ENCODE measurements at places on chromosomes 12 and 14. TPM values are rescaled to one million over a fixed set of nuclear protein-coding genes. Genes with fewer than 3 reads are reported as not detected.

DNA sequence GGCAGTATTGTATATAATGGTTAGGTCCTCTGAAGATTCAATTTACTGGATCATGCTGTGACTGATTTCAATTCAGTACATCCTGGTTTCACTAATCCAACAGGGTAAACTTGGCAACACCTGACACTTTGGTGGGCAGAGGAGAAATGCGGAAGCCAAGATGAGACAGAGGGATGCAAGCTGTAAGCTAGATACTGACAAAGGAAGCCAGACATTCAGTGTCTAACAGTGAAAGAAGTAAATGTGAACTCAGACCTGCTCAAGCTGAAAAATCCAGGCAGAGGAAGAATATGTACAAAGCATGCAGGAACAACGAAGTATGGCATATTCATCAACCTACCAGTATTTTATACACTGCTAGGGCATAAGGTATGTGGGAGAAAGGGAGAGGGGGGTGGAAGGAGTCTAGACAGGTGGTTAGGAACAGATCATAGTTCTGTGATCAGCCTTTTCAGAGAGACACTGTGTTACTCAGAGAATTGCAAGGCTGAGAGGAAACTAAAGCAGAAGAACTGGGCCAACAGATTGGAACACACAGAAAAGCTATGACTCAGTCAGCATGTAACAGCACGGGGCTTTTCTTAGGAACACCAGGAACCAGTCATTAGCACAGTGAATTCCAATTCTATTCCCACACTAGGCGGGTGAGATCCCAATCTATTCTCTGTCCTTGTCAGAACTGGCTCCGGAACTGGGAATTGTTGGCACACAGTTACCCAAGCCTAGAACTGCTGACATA lies 40.3 kb downstream of the NELL2 start:
- DNase-seq = no peak

- DNase-seq = no peak
Observed at GRCh38 chr12:53078425-53079225, 565 bp downstream of the SPRYD3 start.

- DNase-seq = no peak
Observed at GRCh38 chr14:54555651-54556050, 11.3 kb upstream of the SAMD4A start.

- no peak for DNase-seq
Observed at GRCh38 chr12:132649226-132649945, 30.8 kb downstream of the P2RX2 start.

GRCh38 chr12:104665296-104665695 lies 208.5 kb downstream of the CHST11 start:
- no peak for DNase-seq

- DNase-seq = no peak
Observed at GRCh38 chr12:89840162-89840922, 131.7 kb upstream of the ATP2B1 start.

GRCh38 chr14:41607966-41608663 lies 1.4 kb downstream of the LRFN5 start:
- no peak for DNase-seq

- no peak for DNase-seq
Observed at GRCh38 chr12:121448771-121449315, 48.9 kb downstream of the RNF34 start.

- no peak for DNase-seq
Observed at GRCh38 chr14:63752449-63753169, 24.7 kb upstream of the SGPP1 start.

DNA sequence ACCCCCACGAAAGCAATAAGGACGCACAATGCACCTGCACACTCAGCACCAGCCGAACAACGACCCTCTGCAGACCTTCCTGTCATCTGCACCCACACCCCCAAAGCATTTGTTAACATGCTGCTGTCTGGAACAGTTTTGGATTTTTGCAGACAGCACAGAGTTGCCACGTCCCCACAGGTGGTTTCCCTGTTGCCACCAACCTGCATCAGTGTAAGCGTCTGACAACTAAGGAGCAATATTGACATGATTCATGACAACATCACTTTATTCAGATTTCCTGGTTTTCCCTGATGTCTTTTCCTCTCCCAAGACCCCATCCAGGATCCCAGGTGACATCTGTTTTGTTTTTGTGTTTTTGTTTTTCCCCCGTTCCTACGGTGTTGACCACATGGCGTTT lies 150.7 kb upstream of the C14orf180 start:
- no peak for DNase-seq

DNA sequence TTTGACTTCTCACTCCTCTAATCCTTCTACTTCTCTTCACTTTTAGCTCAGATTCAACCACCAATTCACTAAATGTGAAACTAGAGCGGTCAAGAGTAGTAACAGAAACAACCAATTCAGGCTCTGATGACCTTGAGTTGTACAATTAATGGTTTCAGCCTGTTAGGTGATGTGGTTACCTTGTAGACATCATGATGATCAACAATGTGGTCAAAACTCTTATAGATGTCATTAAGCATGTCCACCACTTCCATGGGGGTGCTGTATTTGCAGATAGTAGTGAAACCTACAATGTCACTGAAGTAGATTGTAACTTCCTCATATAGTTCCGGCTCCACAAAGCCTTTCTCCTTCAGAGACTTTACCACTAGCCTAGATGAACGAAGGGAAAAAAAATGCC lies 54.1 kb upstream of the PLBD1 start:
- DNase-seq = no peak

GRCh38 chr14:105448706-105449111 lies 25.9 kb upstream of the CRIP2 start:
- DNase-seq = peak; percentile 60

- no peak for DNase-seq
Observed at GRCh38 chr14:36256126-36256801, 64.2 kb downstream of the MBIP start.

DNA sequence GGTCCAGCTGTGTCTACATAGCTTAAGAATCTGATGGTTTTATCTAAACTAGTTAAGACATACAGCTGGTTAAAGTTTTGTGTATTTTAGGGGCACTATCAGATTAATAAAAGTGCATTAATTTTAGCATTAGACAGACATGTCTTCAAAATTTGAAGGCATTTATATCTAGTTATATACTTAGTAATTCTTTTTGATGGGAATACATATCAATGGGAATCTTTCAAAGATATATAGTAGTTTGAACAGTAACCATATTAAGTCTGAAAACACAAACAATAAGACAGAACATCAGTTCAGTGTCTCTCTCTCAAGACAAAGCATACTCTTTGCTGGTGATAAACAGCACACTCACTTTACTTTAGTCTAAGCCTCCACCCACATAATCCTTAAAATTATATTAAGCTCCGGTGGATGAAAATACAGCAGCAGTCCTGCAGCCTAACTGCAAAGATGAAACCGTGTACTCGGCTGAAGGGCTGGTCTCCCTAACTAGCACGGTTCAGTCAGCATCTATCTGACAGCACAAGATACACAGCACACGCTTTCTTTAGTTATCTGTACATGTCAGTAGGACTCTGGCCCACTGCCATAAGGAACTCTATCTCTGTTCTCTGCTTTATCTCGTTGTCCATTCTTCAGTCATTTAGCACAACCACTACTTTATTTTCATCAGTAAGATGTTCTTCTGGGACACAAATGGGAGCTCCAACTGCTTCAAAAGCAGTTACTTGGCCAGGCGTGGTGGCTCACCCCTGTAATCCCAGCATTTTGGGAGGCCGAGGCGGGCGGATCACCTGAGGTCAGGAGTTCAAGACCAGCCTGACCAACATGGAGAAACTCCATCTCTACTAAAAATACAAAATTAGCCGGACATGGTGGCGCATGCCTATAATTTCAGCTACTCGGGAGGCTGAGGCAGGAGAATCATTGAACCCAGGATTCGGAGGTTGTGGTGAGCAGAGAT lies 80.5 kb downstream of the MED13L start:
- DNase-seq = no peak

DNA sequence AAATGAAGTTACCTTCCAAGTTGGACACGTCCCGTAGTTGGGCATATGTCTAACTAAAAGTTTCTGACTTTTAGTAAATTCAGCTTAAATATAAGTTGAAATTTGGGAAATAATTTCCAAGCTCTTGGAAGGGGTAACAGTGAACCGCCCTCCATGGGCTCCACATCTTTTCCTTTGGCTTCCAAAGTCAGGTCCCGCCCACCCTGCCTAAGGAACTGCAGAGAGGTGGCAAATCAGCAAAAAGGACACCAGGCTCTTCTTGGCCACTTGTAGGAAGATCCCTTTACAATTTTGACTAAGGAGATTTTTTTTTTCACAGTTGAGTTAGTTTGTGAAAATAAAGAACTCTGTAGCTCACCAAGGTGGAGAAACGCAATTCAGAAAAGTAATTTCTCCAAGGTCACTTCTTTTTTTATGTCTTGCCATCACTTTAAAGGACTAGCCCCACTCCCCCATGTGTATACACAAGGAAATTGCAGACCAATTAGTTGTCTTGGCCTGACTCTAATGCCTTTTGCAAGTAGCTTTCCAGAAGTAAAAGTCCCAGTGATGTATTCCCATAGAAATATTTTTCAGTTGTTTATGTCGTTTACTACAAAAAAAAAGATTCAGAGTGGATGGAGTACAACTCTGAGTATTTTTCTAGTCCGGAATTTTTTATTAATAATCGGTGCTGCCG lies 181.2 kb downstream of the PELI2 start:
- no peak for DNase-seq

DNA sequence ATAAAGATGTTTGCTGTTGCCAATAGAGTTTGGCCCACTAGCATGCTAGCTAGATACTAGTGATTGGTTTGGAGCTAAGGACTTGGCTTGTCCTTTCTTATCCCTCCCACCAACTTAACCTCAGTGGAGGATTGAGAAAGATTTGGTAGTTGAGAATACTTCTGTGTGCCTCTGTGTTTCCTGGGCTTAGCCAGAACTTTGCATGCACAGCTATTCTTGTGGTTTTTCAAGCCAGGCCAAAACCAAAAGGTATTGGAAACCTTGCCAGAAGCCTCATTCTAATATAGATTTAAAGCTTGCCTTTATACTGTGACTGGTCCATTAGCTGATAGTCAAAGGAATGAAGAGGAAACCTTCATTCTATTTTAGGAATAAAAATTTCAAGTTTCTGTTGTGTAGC lies 188.5 kb downstream of the CCDC91 start:
- DNase-seq = no peak

DNA sequence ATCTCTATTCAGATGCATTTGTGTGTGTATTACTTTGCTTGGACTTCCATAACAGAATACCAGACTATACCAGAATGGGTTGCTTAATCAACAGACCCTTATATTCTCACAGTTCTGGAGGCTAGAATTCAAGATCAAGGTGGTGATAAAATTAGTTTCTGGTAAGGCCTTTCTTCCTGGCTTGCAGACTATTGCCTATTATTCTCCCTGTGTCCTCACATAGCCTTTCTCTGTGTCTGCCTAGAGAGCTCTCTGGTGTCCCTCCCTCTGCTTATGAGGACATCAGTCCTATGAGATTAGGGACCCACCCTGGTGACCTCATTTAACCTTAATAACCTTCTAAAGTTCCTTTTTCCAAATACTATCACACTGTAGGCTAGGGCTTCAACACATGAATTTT lies 106.0 kb downstream of the FAR2 start:
- DNase-seq = no peak

GRCh38 chr12:52517888-52518287 lies 2.3 kb downstream of the KRT5 start:
- DNase-seq = no peak

DNA sequence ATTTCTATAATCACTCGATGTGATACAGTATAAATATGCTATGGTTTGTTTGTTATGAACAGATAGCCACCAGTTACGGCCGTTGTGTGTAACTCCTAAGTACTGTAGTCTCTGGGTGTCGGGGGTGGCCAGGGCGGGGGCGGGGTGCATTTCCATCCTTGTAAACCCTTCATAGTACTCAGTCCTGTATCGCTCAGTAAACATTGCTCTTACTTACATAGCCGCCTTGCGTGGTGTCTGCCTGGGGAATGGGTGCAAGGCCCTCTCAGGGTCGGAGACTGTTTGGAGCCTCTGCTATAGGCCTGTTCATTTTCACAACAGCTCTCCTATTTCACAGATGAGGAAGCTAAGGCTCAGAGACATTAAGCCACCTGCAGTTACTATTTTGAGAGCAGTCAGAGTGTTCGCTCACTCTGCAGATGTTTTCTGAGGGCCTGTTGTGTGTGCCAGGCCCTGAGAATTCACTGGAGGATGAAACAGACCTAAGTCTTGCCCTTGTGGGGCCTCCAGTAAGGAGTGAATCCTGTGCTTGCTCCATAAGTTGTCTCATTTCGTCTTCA lies 42.5 kb downstream of the JDP2 start:
- DNase-seq = no peak

DNA sequence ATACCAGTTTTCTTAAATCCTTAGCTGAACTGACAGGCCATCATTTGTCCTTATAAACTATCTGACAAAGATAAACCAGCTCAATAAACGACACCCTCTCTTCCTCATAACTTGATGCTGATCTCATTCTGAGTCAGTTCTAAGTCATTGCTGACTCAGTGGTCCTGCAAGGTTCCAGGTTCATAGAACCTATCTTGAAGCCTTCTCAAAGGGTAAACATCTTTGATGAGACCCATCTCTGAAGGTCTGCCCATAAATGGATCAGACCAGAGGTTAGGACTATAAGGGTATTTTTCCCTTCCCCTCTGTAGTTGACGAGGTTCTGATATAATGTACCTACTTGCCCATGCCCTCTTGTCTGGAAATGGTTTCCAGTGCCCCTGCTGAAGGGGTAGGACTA lies 11.9 kb downstream of the NAA25 start:
- no peak for DNase-seq

DNA sequence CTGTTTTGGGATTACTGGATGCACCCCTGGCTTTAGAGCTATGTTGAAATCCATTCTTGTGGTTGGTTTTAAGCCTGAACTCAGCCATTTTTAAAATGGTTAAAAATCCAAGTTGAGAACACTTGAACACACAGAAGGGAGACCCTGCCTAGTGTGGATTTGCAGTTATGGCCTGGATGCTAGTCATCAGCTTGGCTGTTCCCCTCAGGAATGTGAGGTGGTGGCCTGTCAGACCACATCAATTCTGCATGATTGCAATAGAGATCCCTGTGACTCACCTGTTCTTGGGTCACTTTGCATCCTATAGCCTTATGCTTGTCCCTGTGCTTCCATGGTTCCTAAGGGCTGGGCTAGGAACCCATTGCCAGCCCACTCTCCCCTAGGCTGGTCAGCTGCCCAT lies 454.1 kb downstream of the ATP23 start:
- DNase-seq = no peak

- no peak for DNase-seq
Observed at GRCh38 chr12:8034802-8035201, 2.3 kb downstream of the FOXJ2 start.

MYF6 gene
- total RNA-seq = not detected

DPF3 gene
- total RNA-seq = 1.2 TPM

CD163 gene
- total RNA-seq = 0.89 TPM

KCNA1 gene
- total RNA-seq = not detected

CDC42BPB gene
- 16.3 TPM for total RNA-seq

NUDT14 gene
- total RNA-seq = 15.4 TPM

HOXC10 gene
- total RNA-seq = not detected

OR4E2 gene
- not detected for total RNA-seq

RTL1 gene
- total RNA-seq = not detected
